ENCODE measurements at places on chromosomes 7 and 10.
A peak's percentile ranks its signal among the peaks of the same experiment; 100 is the strongest.

DNA sequence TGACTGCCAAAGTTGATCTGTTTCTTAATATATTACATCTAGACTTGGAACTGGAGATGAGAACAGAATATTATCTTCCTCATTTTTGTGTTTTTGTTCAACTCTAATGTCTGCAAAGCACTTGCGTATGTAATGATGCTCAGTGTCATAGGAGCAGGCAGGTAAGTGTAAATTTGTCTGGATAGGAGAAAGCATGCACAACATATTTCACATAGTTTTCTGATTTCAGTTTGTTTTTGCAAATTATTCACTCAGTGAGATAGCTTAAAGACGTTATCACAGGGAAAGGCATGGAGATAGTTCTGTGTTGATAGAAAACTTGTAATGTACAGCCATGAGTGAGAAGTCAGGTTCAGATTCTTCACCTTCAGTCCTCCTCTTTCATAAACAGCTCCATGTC is 84.8 kb downstream of the CFTR start:
- no peaks in the 10 kb centered on the region for H3K36me3 ChIP-seq
- no peaks in the 10 kb centered on the region for H3K27me3 ChIP-seq
- DNase-seq = no peak
- H3K4me1 ChIP-seq = no peaks in the 10 kb centered on the region
- no peak overlapping the region for H3K27ac ChIP-seq
- H3K4me3 ChIP-seq = no peak overlapping the region

- no peaks in the 10 kb centered on the region for H3K27me3 ChIP-seq
- no peak overlapping the region for H3K27ac ChIP-seq
These were observed 162.4 kb upstream of the MDFIC start for GRCh38 chr7:114759347-114760062.

DNA sequence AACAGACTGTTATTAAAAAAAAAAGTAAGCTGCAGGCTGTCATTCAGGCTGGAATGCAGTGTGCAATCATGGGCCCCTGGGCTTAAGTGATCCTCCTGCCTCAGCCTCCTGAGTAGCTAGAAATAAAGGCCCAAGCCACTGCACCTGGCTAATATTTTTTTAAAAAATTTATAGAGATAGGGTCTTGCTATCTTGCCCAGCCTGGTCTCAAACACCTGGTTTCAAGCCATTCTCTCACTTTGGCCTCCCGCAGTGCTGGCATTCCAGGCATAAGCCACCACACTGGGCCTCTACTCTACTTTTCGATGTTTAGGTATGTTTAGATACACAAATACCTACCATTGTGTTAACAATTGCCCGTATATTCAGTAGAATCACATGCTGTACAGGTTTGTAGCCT is 270.4 kb upstream of the PRKCQ start:
- no peak overlapping the region for H3K4me3 ChIP-seq
- H3K4me1 ChIP-seq = no peaks in the 10 kb centered on the region
- no peak overlapping the region for H3K27ac ChIP-seq
- no peaks in the 10 kb centered on the region for H3K27me3 ChIP-seq

DNA sequence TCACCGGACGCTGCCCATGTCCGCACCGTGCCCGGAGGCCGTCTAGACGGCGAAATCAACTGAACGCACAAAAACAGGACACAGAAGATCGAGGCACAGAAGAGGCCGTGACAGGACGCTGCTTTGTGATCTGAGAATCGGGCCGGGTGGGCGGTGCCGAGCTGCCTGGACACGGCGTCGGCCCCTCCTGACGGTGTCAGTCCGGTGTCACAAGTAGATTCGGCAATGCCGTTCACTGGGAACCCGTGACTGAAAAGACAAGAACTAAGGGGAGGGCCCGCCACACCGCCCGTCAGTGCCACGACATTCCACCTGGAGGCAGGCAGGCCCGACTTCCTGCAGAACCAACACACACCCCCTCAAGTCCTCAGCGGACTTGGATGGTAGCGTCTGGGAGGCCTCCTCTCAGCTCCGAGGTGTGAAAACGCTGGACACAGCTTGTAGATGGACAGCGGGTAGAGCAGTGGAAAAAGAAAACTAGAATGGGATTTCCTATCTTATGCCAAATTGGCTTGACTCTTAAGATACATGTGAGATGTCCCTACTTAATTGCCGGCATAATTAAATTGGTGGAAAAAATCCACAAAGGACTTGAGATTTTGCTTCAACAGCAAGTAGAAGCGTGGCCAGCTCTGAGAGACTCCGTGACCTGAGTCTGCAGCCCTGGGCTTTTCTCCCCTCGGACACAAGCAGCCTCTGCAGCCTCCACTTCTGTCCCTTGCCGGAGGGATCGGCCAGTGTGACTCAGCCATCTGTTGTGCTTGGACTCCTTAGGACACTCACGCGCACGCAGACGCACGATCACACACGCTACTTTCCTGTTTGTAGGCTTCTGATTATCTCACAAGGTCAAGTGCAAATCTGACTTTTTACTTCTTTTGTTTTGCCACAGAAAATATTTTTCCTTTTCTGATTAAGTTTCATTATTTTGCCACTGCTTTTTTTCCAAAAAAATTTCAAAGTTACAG is 269.0 kb downstream of the DIP2C start:
- no peaks in the 10 kb centered on the region for H3K36me3 ChIP-seq
- H3K27me3 ChIP-seq = no peaks in the 10 kb centered on the region
- H3K27ac ChIP-seq = peak overlapping the region; percentile 73

DNA sequence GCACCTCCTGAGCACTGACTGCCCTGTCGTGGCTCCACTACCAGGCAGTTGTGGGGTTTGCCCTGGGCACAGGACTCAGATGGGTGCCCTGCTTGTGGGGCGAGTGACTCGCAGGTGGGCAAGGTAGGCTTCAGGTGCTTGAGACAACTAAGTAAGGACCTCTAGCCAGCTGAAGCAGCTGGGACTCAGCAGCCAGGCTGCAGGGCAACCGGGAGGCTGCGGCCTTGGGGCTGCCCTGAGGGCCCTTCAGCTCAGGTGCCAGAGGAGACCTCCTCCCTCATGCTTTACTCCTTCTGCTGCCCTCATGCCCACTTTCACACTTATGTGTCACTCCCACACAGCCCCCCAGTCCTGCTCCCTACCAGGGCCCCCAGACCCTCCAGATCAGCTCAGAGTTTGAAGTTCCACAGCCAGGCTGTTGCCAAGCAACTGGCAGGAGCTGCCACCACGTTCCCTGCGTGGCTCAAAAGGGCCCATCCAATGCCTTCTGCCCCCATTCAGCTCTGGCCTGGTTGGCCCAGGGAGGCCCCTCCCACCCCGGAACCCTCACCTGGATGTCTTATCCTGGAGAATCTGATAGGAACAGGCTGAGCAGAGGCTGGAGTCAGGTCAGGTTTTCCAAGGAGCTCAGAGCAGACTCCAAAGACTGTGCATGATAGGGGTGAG is 10.0 kb downstream of the TLX1 start:
- H3K27ac ChIP-seq = peak overlapping the region; percentile 18
- no peak overlapping the region for H3K4me3 ChIP-seq
- no peaks in the 10 kb centered on the region for H3K36me3 ChIP-seq
- peaks cover 26% of the 10 kb centered on the region for H3K27me3 ChIP-seq
- peaks cover 18% of the 10 kb centered on the region for H3K4me1 ChIP-seq

DNA sequence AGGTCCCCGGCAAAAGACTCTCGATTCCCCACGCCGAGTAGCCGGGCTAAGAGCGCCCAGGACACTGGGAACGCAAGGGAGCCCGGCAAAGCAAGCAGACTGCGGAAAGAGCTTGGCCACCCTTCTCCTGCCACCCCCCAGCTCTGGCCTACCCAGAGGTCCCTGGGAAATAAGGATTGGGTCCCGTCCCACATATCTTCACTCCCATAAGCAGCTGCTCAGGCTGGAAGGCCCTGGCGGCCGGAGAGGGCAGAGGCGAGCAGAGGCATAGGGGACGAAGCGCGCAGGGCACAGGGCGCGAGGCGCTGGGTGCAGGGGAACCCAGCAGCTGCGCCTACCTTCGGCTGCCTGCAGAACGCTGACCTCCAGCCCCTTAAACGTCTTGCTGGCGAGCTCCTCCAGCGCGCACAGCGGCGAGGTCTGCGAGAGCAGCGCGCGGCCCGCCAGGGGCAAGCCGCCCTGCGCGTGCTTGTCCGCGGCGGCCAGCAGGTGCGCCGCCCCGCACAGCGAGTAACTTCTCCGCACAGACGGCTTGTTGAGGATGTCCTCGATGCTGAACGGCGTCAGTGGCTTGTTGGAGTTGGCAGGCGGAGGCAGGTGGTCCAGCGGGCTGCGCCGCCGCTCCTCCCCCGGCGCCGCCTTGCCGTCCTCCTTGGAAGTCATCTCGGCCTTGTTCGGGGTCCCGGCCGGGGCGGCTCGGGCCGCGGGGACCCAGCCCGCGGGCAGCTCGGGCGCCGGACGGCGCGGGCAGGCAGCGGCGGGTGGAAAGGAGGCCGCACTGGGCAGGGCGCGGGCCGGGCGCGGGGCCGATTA is 904 bp downstream of the LBX1 start:
- peak overlapping the region; percentile 22 for H3K4me3 ChIP-seq
- no peak for DNase-seq
- H3K27ac ChIP-seq = no peak overlapping the region
- no peaks in the 10 kb centered on the region for H3K36me3 ChIP-seq

- no peak for DNase-seq
- no peaks in the 10 kb centered on the region for H3K36me3 ChIP-seq
- H3K27ac ChIP-seq = no peak overlapping the region
- peaks cover 3% of the 10 kb centered on the region for H3K4me1 ChIP-seq
These were observed 154.4 kb downstream of the PTEN start for GRCh38 chr10:88017781-88018180.

DNA sequence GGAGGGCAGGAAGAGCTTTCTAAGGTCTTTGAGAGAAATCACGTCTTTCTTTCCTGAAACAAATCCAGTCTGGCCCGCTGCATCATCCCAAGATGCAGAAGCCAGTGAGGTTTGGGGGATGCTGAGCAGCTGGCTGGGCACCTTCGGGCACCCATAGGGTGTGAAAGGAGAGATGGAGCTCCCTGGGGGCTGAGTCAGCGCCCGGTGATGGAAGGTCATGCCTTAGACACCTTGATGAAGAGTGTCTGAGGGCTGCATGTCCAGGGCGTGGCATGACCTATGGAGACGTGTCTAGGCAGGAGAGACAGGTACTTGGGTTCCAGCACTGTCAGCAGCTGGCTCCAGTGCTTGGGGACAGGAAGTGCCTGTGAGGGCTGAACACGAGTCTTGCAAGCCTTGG is 88.3 kb downstream of the GOLGA7B start:
- no peak for DNase-seq
- H3K4me1 ChIP-seq = no peaks in the 10 kb centered on the region
- no peak overlapping the region for H3K4me3 ChIP-seq
- no peak overlapping the region for H3K27ac ChIP-seq

- peaks cover 12% of the 10 kb centered on the region for H3K36me3 ChIP-seq
These were observed 940 bp upstream of the PSD start for GRCh38 chr10:102419269-102420180.

GRCh38 chr10:73639286-73639685 is 2.0 kb downstream of the MYOZ1 start:
- H3K27ac ChIP-seq = no peak overlapping the region
- no peaks in the 10 kb centered on the region for H3K36me3 ChIP-seq
- H3K4me3 ChIP-seq = no peak overlapping the region
- DNase-seq = no peak
- no peaks in the 10 kb centered on the region for H3K27me3 ChIP-seq

GRCh38 chr10:92024700-92025099 is 101.1 kb downstream of the BTAF1 start:
- H3K36me3 ChIP-seq = peaks cover 45% of the 10 kb centered on the region
- H3K4me3 ChIP-seq = no peak overlapping the region
- no peaks in the 10 kb centered on the region for H3K4me1 ChIP-seq
- H3K27ac ChIP-seq = no peak overlapping the region
- DNase-seq = no peak

- H3K27me3 ChIP-seq = no peaks in the 10 kb centered on the region
- H3K36me3 ChIP-seq = no peaks in the 10 kb centered on the region
- no peak overlapping the region for H3K4me3 ChIP-seq
- DNase-seq = no peak
- peak overlapping the region; percentile 99 for H3K27ac ChIP-seq
- peaks cover 92% of the 10 kb centered on the region for H3K4me1 ChIP-seq
These were observed 30.2 kb downstream of the WBP1L start for GRCh38 chr10:102773986-102774385.

DNA sequence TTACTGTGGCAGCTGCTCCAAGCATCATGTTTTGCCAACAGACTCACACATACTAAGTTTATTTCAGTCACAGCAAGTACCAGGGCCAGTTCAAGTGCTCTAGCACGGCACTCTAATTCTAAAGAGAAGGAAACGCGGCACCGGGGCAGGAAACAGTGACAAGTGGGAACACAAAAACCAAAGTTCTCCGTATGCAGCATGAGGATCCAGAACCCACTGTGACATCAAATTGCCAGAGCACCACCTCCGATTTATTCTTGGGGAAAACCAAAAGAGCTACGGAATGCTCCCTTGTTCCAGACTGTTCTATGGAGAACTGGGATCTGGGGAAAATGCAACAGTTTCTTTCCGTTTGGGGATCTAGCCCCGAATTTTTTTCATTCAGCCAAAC is 448 bp upstream of the PTER start:
- H3K4me3 ChIP-seq = peak overlapping the region; percentile 84
- no peaks in the 10 kb centered on the region for H3K36me3 ChIP-seq
- H3K27me3 ChIP-seq = no peaks in the 10 kb centered on the region
- H3K27ac ChIP-seq = peak overlapping the region; percentile 80

DNA sequence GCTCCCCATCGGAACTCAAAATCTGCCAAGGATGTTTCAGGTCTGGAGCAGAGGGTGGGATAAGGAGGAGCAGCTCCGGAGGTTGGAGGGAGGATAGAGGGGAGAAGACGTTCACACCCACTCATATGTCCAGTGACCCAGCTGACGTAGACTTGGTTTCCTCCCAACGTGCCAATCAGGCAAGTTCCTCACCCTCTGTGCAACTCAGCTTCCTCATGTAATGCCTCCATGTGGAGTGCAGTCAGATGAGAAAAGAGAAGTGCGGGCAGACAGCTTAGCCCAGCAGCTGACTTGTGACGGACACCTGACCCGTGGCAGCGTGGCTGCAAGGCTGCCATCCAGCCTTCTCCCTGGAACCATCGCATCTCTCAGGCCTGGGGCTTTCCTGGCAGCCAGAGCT is 86.8 kb downstream of the NPTX2 start:
- no peaks in the 10 kb centered on the region for H3K27me3 ChIP-seq
- H3K36me3 ChIP-seq = no peaks in the 10 kb centered on the region
- H3K4me3 ChIP-seq = no peak overlapping the region
